ENCODE measurements at places on chromosomes 3 and 15.

DNA sequence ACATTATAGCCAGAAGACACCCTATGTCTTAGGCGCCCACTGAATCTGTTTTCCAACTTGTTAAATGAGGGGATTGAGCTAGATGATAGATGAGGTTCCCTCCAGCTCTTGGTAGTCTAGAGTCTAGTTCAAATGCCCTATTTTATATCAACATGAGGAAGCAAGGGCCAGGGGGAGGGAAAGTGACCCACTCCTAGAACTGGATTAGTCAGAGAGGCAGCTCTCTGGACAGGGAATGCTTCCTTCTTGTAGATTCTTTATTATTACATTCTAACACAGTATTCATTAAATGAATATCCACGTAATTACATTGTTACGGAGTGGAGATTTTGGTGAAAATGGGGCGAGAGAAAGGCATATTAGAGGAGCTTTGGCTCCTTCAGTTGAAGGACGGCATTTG is 89.5 kb downstream of the RAD18 start:
- no peaks in the 10 kb centered on the region for H3K4me1 ChIP-seq
- H3K4me3 ChIP-seq = no peak overlapping the region

- no peaks in the 10 kb centered on the region for H3K36me3 ChIP-seq
- peak overlapping the region; percentile 70 for H3K4me3 ChIP-seq
- no peaks in the 10 kb centered on the region for H3K27me3 ChIP-seq
- H3K4me1 ChIP-seq = peaks cover 86% of the 10 kb centered on the region
- no peak for DNase-seq
- H3K27ac ChIP-seq = peak overlapping the region; percentile 59
Observed at GRCh38 chr15:73996939-73997338, 2.4 kb downstream of the PML start.

- peak overlapping the region; percentile 59 for H3K4me3 ChIP-seq
- no peaks in the 10 kb centered on the region for H3K27me3 ChIP-seq
- H3K27ac ChIP-seq = peak overlapping the region; percentile 78
- H3K4me1 ChIP-seq = peaks cover 43% of the 10 kb centered on the region
- no peak for DNase-seq
- peaks cover 13% of the 10 kb centered on the region for H3K36me3 ChIP-seq
Observed at GRCh38 chr3:4494895-4495264, 1.7 kb downstream of the ITPR1 start.

DNA sequence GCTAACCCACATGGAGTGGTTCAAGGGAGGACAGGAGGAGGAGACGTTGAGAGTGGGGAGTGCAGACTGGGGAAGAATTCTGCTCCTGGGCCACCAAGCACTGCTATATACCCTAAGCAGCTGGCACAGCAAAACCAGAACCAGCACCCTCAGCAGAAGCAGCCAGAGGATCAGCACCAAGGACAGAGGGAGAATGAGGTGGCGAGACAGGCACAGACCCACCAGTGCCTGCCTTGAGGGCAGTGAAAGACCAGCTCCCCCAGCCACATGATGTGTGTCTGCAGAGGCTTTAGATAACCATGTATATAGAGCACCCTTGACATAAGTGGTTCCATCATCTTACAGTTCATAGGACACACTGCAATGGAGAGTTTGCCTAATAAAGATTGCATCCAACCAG is 319.0 kb downstream of the GABRB3 start:
- no peak for DNase-seq
- no peak overlapping the region for H3K4me3 ChIP-seq
- H3K27ac ChIP-seq = no peak overlapping the region
- no peaks in the 10 kb centered on the region for H3K27me3 ChIP-seq
- no peaks in the 10 kb centered on the region for H3K36me3 ChIP-seq

GRCh38 chr15:91099616-91099994 is 452 bp upstream of the SV2B start:
- H3K36me3 ChIP-seq = no peaks in the 10 kb centered on the region
- no peaks in the 10 kb centered on the region for H3K4me1 ChIP-seq
- H3K4me3 ChIP-seq = peak overlapping the region; percentile 65
- H3K27me3 ChIP-seq = peaks cover 20% of the 10 kb centered on the region

GRCh38 chr3:72060447-72061034 is 275.6 kb upstream of the PROK2 start:
- H3K36me3 ChIP-seq = no peaks in the 10 kb centered on the region
- H3K27me3 ChIP-seq = no peaks in the 10 kb centered on the region
- H3K27ac ChIP-seq = no peak overlapping the region

- H3K27me3 ChIP-seq = no peaks in the 10 kb centered on the region
- DNase-seq = no peak
- no peaks in the 10 kb centered on the region for H3K36me3 ChIP-seq
- no peak overlapping the region for H3K4me3 ChIP-seq
Observed at GRCh38 chr15:70023064-70023768, 74.5 kb downstream of the TLE3 start.

Data from heart left ventricle (tissue), 16 donors.